Right atrium auricular region (tissue), 2 donors: ENCODE measurements at places on chromosomes 6 and 20. TPM values are rescaled to one million over a fixed set of nuclear protein-coding genes. Genes with fewer than 3 reads are reported as not detected.

- DNase-seq = no peak
These were observed 125.1 kb downstream of the ZNF217 start for GRCh38 chr20:53468587-53468986.

- peak; percentile 71 for DNase-seq
These were observed 982 bp downstream of the HECA start for GRCh38 chr6:139135578-139136545.

GRCh38 chr6:47023573-47023972, 18.6 kb downstream of the ADGRF1 start:
- no peak for DNase-seq

DNA sequence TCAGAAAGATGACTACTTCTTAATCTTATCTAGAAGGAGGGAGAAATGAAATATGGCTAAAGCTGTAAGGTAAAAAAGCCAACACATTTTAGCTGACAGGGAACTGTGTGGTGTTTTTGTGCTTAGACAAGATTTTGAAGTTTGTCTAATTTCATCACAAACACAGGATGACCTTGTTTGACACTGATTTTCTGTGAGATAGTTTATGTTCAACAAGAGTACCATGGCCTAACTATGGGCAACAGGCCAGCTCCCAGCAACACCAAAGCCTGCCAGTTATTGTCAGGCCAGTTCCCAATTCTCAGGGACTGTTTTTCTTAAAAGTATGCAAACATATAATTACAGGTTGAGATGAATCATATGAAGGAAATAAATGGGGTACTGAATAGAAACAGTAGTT, 5.5 kb upstream of the ABCF1 start:
- DNase-seq = no peak

GRCh38 chr6:107750176-107750797, 73.8 kb downstream of the SCML4 start:
- no peak for DNase-seq

DNA sequence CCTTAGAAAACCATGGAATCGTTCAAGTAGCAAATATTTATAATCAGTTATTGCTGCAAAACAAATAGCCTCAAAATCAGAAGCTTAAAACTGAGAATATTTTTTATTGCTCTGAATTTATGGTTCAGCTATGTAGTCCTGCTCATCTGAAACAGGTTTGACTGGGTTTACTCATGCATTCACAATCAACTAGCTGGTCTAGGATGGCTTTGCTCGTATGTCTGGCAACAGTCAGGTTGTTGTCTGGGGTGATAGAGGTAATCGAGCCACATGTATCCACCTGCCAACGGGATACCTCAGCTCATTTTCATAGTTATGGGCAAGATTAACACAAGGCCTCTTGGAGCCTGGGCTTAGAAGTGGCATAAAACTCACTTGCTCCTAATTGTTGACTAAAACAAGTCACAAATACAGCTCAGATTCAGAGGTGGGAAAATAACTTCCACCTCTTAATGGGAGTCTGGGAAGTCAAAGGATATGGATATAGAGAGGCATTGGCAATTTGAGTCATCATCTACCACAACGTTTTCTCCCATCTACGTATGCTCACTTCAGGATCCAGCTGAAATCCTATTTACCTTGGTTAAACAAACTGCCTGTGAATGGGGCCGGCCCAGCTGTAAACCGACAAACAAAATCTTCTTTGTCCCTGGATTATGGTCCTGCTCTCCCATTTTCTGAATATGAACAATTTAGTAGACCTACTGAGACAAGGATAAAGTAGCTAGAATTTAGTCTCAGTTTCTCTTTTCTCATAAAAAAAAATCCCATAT, 54.5 kb upstream of the TENT5A start:
- no peak for DNase-seq

DNA sequence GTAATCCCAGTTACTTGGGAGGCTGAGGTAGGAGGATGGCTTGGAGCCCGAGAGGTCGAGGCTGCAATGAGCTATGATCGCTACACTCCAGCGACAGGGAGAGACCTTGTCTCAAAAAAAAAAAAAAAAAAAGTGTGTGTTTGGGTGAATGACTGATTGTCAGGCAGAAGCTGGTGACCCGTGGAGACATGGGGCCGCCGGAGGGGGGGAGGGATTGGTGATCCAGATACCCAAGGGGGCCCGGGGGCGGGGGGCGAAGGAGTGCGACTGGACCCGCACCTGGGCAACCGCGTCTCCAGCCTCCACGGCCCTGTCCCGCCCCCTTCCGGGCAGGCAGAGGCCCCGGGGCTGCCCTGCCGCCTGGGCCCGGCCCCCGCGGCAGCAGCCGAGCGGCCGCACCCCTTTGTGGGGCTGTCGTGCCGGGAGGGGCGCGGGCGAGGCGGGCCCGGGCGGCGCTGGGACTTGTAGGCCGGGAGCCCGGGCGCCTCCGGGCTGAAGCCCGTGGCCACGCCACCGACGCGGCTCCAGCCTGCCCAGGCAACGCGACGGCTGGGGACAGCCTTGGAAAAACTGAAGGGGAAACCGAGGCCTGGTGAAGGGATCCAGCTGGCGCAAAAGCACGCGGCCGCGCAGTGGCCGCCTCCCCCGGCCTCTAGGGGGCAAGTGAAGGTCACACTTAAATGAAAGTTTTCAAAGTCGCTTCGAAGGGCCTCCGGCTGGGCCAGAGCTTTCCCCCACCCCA, 2.1 kb upstream of the RBM38 start:
- DNase-seq = peak; percentile 76

Gene FAM217A
- not detected for total RNA-seq

Gene DLL1
- total RNA-seq = 11.2 TPM

DNA sequence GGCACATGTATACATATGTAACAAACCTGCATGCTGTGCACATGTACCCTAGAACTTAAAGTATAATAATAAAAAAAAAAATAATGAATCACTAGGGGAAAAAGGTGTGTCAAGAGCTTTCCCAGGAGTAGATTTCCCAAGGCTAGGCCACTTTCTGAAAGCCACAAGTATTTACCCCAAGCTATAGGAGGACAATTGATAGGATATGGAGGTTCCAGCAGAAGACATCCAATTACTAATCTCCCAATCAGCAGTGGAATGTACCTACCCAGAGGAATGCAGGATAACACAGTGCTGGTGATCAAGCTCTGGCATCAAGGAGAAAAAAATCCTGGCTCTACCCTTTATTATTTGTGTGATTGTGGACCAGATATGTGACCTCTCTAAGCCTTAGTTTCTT, 562.7 kb downstream of the RFPL4B start:
- no peak for DNase-seq

- DNase-seq = no peak
These were observed 57.8 kb upstream of the ZFAND3 start for GRCh38 chr6:37761554-37762271.

DNA sequence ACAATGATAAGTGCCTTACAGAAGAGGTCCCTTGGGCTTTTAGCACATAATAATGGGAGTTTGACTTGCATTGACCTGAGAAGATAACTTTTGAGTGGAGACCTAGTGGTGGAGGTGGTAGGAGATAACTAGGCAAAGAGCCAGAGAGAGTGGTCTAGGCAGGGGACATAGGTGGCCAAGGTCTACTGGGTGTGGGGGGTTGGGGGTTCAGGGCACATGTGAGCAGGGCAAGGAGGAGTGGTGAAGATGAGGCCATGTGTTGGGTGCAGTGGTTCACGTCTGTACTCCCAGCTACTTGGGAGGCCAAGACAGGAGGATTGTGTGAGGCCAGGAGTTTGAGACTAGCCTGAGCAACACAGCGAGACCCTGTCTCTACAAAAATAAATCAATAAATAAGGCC, 74.3 kb upstream of the CTNNBL1 start:
- DNase-seq = no peak

DNA sequence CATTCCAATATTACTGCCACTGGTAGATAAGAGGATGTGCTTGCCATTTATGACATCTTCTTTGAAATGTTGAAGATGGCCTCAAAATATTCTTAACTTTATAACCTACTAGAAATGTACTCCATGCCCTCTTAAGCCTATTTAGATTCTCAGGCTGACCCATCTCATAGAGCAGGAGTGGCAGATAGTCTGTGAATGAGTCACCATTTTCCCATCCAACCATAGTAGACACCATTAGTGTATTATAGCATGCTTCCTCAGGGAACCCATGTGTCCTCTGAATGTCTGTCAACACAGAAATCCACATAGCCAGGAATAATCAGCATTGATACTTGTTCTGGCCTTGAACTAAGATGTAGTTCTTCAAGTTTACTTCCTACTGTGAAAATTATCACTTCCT, 150.2 kb downstream of the IMPG1 start:
- DNase-seq = no peak

DNA sequence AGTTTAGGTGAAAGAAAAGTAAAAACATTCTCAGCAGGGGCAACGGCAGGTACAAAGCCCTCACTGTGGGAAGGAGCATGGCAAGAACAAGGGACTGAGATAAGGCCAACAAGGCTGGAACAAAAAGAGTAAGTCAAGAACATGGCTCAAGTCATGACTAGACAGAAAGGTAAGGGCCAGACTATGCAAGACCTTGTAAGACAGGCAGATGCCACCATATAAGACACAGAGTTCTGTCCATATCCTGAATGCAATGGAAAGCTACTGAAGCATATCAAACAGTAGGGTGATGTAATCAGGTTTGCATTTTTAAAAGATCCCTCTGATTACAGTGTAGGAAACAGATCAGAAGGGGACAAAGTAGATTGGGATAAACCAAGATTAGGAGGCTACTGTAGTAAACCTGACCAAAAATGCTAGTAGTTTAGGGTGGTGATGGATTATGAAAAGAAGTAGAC, 5.5 kb downstream of the REV3L start:
- DNase-seq = no peak

- peak; percentile 52 for DNase-seq
These were observed 127.6 kb downstream of the TTLL2 start for GRCh38 chr6:167452338-167453081.

Gene MYBL2
- not detected for total RNA-seq
